ENCODE measurements at places on chromosomes 1 and 21.

- DNase-seq: no peak
Measured at GRCh38 chr21:34732388-34732821, 63.6 kb downstream of the CLIC6 start.

- no peak for DNase-seq
Measured at GRCh38 chr21:30348506-30348905, at the start of gene KRTAP23-1. Gene KRTAP23-1, minus strand, starts transcription at chr21:30348606. Its CDS starts 0 bp downstream, at chr21:30348606.

DNA sequence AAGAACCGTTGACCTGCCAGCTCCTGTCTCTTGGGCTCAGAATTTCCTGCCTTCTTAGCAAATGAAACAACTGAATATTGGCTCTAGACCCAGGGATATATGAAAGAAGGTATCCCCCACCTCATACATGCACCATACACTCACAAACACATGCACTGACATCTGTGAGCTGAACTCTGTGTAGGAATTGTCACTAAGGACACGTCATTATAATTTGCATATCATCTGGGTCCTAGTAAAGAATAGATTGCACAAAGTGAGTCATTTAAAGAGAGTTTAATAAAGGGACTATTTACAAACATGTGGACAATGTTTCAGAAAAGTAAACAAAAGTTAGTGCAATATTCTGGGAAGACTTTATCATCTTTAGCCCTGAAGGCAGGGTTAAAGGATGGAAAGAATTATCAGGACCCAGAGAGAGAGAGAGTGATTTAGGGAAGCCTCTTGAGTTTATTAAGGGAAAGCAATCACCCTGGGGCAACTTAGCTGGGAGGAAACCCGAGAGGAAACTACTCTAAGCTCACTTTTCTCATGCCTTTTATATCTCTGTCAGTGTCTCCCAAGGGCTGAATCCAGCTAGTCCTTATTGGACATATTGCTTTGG is 74.1 kb upstream of the PLA2G4A start:
- no peak for DNase-seq

DNA sequence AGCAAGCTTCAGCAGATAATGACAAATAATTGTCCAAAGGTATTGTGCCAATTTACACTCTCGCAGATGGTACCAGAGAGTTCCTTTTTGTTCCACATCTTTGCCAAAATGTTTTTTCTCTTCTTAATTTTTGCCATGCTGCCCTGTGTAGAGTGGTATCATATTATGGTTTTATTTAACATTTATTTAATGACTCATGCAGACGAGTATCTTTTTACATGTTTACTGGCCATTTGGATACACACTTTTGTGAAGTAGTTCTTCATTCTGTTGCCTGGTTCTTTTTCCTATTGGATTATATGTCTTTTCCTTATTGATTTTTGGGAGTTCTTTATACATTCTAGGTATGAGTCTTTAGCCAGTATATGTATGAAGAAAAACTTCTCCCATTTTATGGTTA is 151.1 kb downstream of the PCNX2 start:
- DNase-seq: no peak

GRCh38 chr1:156901966-156902915 is 8.7 kb downstream of the PEAR1 start:
- no peak for DNase-seq

GRCh38 chr1:59879574-59879973 is 47.0 kb downstream of the CYP2J2 start:
- no peak for DNase-seq
